MCF 10A (cell line): ENCODE measurements at places on chromosomes 2 and 18. TPM values are rescaled to one million over a fixed set of nuclear protein-coding genes. Genes with fewer than 3 reads are reported as not detected.
A peak's percentile ranks its signal among the peaks of the same experiment; 100 is the strongest.

MFF gene
- total RNA-seq = 81.2 and 90.2 TPM in 2 replicates

SF3B1 gene
- 179 and 182 TPM in 2 replicates for total RNA-seq

CPLX4 gene
- not detected in 2 replicates for total RNA-seq

RAMP1 gene
- total RNA-seq = 4.3 and 11.2 TPM in 2 replicates

TNFAIP6 gene
- 1.8 and 3.7 TPM in 2 replicates for total RNA-seq

NPHP1 gene
- total RNA-seq = 3.1 and 5.9 TPM in 2 replicates

RBM44 gene
- total RNA-seq = 0.15 and 0.23 TPM in 2 replicates

SERPINE2 gene
- 176 and 231 TPM in 2 replicates for total RNA-seq

GRCh38 chr2:144501118-144501517 lies 18.8 kb downstream of the ZEB2 start:
- no peak for DNase-seq

DNA sequence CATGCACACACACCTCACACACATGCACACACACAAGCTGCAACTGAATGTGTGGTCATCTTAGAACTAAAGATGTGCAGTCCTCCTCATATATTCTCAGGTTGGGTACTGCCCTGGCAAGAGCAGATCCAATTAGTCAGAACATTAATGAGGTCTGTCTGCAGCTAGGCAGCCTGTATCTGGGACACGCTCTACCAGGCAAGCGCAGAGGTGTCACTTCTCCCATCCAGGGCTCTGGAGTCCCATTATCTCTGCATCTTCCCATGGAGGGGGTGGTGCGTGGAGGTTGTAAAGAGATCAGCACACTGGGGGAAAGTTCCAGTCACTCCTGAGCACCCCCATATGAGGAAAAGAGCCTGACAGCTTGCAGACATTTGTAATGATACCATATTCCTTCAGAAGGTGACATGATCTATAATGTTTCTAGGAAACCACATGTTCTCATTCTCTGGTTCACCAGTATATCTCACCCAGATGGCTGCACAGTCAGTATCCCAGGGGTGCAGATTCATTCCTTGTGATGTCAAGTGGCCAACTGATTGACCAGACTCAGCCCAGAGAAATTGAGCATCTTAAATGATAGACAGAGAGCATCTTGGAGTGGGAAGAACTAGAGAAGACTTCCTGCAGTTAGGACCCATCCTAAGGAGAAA lies 95.4 kb downstream of the RTN4 start:
- DNase-seq = no peak

- no peak for DNase-seq
These were observed 37.3 kb upstream of the SH3BP4 start for GRCh38 chr2:234914371-234915154.

- DNase-seq = peak; percentile 17
These were observed 93.1 kb downstream of the MBP start for GRCh38 chr18:77039196-77040130.

DNA sequence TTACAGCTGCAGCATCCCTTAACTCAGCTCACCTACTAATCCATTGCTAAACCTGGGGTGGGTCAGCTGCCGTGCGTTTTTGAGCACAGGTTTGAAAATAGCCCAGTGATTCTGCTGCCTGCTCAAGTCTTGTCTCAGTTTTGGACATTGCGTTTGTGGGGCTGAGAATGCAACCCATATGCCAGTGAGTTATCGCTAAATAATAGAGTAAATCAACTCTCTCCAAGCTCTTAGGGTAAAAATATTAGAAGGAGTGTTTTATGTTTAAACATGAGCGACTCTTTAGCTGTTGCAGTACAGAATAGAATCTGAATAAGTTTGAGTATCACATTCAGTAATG lies 2.1 kb downstream of the TSHZ1 start:
- peak; percentile 5 for DNase-seq

DNA sequence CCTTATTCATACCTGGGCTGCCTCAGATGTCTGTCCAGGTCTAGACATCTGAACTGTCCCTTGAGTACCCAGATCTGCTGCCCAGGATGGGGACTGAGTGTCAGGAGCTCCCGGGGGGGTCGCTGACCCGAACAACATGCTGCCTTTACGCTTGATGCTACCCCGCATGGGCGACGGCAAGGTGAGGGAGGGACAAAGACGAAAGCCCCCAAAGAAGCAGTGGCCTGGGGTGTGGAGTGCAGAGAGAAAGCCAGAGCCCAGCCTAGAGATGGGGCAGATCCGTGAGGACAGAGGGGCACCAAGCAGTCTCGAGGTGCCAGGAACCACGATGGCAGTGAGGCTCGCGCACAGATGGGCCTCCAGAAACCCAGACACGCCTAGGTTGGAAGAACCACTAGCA lies 234.7 kb downstream of the ATAD2B start:
- DNase-seq = no peak

- DNase-seq = peak; percentile 48
These were observed 139.9 kb downstream of the THADA start for GRCh38 chr2:43455731-43456642.

DNA sequence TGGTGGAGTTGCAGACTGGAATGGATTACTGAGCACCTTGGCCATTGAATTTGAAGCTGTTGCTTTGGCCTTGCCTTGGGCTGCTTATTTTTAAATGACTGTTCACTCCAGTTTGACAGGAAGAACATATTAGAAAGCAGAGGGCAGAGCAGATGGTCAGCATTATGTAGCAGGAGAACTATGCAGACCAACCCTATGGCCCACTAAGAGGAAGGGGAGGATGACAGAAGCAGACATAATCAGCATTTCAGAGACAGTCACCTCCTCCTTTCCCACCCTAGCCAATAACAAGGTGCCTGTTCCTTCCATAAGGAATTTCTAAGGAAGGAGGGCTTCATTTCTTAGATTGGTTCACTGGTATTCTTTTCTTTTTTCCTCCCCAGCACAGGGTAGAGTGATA lies 2.4 kb downstream of the CHRNA1 start:
- DNase-seq = no peak

DNA sequence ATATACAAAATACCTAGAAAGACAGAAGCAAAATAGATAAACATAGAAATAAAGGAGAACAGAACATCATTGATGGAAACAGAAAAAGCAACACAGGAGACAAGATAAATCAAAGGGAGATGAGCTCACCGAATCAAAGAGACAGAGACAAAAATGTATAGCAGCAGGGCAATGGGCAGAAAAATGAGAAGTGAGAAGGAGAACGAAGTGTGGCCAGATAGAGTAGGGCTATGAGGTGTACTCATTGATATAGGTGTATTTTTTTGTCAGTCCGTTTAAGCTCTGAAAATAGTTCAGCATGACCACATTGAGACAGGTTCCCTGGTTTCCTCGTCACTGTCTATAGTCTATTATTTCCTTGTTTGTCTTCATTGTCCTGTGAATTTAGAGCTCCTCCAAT lies 55.1 kb downstream of the SP100 start:
- no peak for DNase-seq

GRCh38 chr2:212959471-212960117 lies 191.8 kb downstream of the IKZF2 start:
- no peak for DNase-seq

DNA sequence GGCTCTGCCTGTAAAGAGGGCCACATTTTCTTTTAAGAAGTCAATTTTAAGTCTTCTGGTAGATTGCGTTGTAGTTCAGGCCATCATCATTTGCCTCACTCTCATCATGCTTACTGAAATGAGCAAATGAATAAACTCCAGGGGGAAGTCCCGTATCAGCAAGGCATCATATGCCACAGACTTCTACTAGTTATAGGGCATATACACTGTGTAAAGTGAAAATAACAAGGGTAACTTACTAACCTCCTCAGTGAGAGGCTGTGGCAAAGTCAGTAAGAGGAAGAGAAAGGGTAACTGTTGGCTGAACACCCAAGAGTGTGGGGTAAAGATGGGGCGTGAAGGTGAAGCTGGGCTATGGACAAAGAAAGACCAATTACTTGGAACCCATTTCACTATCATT lies 456.2 kb downstream of the SPAG16 start:
- DNase-seq = no peak

DNA sequence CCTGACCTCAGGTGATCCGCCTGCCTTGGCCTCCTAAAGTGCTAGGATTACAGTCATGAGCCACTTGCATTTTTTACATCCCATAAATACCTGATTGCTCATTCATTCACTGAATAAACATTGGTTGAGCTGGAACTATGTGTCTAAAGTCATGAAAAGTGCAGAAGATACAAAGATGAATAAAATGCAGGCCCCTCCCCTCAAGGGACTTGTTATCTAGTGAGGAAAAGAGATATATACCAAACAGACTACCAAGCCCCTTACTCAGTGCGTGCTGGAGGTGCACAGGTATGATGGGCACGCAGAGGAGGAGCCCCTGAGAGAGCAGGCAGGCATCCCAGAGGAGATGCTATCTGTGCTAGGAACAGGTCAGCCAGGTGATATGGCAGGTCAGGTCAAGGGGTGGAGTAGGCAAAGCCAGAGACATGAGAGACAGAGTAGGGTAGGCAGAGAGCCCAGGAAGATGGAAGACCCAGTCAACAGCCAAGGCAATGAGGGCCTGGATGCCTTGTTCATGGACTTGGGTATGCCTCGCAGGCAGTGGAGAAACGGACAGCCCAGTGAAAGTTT lies 7.7 kb downstream of the FHL2 start:
- no peak for DNase-seq

DNA sequence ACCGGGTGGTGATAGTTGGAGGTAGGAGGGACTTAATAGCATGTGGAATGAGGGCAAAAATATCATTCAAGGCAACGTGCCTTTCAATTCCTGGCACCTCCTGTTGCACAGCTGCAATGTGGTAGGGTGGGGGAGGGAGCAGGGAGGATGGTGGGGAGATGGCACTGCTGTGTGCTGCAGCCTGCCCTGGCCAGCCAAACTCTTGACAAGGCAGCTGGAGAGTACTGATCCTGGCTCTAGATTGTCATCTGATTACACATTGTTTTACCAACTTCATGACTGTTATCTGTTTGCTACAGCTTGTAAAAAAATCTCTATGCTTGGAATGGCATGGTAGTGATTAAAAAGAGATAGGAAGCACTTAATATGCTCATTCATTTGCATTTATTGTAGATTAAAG lies 47.7 kb downstream of the PLCL1 start:
- no peak for DNase-seq

DNA sequence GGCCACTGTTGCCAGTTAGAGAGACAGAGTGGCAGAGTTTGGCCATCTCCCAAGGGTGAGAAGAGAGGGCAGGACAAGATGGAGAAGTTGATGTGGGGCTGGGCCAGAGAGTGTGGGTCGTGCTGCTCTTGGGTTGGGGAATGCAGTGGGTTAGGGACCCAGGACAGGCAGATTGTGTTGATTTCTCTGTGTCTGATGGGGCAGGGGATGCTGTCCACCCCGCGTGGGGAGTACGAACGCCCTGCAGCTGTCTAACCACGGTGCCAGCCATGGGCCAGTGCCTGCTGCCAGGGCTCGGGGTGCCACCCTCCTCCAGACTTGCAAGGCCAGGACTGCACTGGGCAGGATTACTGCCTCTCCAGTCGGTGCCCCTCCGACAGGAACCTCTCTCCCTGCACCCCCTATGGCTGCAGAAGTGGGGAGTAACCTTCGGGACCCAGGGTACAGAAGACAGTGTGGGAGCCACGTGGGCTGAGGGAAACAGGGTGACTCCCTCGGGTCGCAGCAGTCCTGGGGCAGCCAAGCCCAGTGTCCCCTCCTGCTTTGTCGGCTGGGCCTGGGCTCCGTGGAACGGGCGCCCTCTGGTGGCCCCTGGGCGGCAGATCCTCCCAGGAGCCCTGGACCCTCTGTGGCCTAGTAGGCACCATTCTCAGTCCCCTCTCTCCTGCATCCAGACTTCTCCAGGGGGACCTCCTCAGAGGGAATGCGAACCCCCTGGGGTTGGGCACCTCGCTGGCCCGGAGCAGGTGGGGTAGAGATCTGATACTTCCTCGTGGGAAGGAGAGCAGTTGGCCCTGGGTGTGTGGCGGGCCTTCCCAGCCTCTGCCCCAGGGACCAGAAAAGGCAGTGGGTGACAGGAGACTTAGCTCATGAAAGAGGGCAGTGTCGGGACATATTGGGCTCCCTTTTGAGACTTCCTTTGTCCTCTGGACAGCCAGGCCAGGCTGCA lies 2.7 kb downstream of the GPC1 start:
- DNase-seq = peak; percentile 76

DNA sequence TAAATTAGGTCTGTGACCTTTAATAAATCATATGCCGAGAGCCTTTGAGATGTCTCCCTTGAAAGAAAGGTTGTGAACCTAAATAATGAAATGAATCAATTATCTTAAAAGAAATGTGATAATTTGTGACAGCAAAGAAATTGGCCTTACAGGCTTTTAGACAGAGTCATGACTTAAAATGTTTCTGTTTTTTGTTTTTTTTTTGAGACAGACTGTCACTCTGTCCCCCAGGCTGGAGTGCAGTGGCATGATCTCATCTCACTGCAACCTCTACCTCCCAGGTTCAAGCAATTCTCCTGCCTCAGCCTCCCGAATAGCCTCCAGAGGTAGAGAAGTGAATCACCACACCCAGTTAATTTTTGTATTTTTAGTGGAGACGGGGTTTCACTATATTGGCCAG lies 898.0 kb downstream of the CNTNAP5 start:
- no peak for DNase-seq

- no peak for DNase-seq
These were observed 98.1 kb downstream of the ANTXR1 start for GRCh38 chr2:69111076-69111475.

DNA sequence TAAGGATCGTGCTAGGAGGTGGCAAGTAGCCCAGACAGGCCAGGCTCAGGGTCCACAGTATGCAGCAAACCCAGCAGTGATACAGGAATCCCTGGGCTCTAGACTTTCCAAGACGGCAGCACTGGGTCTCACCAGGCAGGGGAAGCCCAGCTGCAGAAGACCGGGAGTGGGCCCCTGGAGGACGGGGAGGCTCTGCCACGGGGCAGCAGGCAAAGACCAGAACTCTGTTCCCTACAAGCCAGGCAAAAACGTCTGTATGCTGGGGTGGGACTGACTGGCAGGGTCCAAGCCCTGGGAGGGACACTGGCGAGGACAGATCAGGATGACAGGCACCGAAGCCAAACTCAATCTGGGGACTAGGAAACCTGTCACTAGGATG lies 98.9 kb upstream of the SEC11C start:
- peak; percentile 31 for DNase-seq

DNA sequence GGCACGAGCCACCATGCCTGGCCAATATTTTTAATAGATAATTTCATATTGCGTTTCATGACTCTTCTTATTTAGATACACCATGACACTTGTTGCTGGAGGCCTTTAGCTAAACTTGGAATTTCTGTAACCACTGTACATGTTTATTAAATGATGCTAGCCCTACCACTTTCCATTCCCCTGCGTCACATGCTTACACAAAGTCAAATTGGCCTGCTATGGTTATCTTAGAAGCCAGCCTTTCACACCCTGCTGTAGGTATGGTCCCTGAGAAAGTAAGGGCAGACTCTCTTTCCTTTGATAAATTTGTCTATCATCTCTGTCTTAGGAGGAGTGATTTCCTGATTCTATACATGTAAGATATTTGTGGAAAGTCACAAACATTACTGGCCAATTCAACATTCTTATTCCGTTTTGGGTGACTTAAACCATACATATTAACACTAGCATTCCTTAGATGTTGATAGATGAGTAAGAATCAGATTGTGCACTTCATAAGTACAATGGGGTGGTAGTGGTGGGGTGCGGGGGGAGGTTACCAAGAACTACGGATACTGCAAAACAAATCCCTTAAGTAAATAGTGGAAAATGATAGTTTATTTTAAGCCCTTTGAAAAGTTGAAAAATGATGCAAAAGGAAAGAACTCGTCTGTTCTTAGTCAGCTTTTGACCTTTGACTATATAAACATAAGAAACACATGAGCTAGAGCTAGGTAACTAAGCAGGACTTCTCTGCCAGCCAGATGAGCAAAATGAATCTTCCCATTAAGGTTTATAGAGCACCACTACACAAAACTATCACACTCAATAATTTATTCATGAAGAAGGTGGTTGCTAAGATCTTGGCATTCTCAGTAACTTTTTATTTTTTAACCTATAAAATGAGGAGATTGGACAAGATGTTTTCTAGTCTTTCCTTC lies 7.9 kb upstream of the NDUFV2 start:
- no peak for DNase-seq
